ENCODE measurements at places on chromosomes 12 and 14. TPM values are rescaled to one million over a fixed set of nuclear protein-coding genes. Genes with fewer than 3 reads are reported as not detected.

Gene ANO4
- total RNA-seq, result 5.7 TPM

Gene SLCO1B1
- total RNA-seq, result 0.09 TPM

Gene KRT77
- total RNA-seq, result not detected

DNA sequence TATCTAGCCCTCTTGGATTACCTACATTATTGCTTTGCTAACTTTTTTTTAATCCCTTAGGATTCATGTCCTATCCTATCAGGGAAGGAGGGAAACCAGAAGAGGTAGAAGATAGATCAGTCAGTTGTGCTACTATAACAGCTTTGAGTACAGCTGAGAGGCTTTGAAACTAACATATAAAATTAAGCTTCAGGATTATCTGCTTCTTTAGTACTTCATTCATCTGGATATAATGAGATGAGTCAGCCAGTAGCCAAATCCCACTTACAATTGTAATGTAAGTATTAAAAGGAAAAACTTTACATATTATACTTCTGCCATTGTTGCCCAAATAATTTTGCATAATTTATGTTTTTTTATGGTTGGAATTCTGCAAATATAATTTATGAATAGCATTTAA lies 33.4 kb upstream of the ANO6 start:
- H3K27ac ChIP-seq, result no peak overlapping the region
- no peak for DNase-seq
- H3K4me3 ChIP-seq, result no peak overlapping the region
- no peaks in the 10 kb centered on the region for H3K27me3 ChIP-seq

- no peaks in the 10 kb centered on the region for H3K27me3 ChIP-seq
- no peaks in the 10 kb centered on the region for H3K4me1 ChIP-seq
- no peak overlapping the region for H3K27ac ChIP-seq
- no peak overlapping the region for H3K4me3 ChIP-seq
- no peaks in the 10 kb centered on the region for H3K36me3 ChIP-seq
- no peak for DNase-seq
Measured at GRCh38 chr12:119283310-119283709, 51.2 kb upstream of the CCDC60 start.

Measured in H9 (cell line).